ENCODE measurements at places on chromosomes 7 and 10.

DNA sequence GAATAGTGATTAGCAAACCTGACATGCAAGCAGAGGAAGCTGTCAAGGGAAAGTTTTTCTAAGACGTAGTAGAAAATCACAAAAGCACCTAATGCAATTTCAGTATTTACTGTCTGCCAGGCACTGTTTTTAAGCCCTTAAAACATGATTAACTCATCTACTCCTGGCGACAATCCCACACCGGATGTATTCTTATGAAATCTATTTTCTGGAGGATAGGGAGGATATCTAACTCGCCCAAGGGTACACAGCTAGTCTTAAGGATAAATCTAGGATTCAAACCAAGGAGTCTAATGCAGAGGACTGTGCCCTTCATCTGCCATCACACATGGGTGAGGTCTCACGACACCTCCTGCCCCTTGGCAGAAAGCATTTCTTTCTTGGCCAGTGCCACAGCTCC, 47.8 kb upstream of the FIGNL1 start:
- H3K36me3 ChIP-seq = peaks cover 3% of the 10 kb centered on the region
- no peak overlapping the region for H3K27ac ChIP-seq
- H3K27me3 ChIP-seq = peaks cover 62% of the 10 kb centered on the region

DNA sequence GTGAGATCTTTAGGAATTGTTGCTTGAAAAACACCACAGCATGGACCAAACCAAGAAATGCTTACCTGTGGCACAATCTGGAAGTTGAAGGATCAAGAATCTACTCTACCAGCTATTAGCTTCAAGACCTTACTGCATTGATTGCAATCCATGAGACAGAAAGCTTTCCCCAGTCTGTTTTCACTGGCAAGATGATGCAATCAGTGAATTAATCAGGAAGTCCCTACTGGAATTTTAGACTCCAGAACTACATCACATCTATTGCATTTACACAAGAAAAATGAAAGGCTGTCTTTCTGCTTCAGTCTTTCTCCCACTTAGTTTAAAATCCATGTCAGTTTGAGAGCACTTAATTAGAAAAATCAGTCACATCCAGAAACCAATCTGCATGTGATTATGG, 191.7 kb downstream of the TFEC start:
- no peaks in the 10 kb centered on the region for H3K36me3 ChIP-seq
- no peaks in the 10 kb centered on the region for H3K4me1 ChIP-seq
- no peak overlapping the region for H3K4me3 ChIP-seq
- no peak for DNase-seq

GRCh38 chr10:74839708-74840107, 13.3 kb downstream of the KAT6B start:
- peak overlapping the region; percentile 41 for H3K27ac ChIP-seq
- H3K4me1 ChIP-seq = peaks cover 38% of the 10 kb centered on the region
- no peaks in the 10 kb centered on the region for H3K27me3 ChIP-seq
- H3K4me3 ChIP-seq = no peak overlapping the region
- DNase-seq = no peak
- peaks cover 43% of the 10 kb centered on the region for H3K36me3 ChIP-seq

GRCh38 chr7:30468041-30468440, 10.5 kb downstream of the NOD1 start:
- DNase-seq = no peak
- H3K4me3 ChIP-seq = no peak overlapping the region
- H3K27me3 ChIP-seq = no peaks in the 10 kb centered on the region
- peaks cover 64% of the 10 kb centered on the region for H3K4me1 ChIP-seq

DNA sequence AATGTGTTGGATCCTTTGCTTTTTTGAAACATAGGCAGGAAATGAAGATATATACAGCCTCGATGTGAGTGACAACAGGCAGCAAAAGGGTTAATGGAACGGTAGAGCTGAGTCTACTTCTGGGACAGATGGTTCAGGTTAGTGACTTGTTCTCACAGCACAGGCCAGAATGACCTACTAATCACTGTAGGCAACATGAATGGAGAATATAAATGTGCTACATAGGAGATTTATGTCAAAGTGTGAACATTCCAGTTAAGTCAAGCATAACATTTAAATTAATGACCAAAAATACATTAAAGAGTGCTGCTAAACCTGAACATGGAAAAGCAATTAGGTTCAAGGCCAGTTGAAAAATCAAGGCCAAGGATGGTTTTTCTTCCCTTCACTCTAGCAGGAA, 235.2 kb downstream of the POU6F2 start:
- no peaks in the 10 kb centered on the region for H3K36me3 ChIP-seq
- DNase-seq = no peak
- H3K4me3 ChIP-seq = no peak overlapping the region
- H3K27me3 ChIP-seq = peaks cover 8% of the 10 kb centered on the region

DNA sequence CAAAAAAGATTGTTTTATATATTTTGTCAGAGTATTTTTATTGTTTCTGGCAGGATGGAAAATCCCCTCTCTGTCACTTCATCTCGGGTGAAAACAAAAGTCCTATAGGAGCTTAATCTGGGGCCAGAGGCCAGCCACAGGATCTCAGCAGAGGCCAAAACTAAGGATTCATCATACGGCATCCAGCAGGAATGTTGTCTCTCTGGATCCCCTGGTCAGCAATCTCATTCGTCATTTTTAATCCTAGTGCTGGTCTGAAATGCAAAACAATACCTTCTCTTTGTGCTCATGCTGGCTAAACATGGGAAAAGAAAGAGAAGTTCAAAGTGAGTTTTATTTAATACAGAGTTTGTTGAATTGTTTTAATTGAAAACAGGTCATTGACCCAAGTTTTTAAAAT, 482.5 kb upstream of the AUTS2 start:
- no peaks in the 10 kb centered on the region for H3K27me3 ChIP-seq
- H3K4me3 ChIP-seq = no peak overlapping the region
- H3K36me3 ChIP-seq = peaks cover 2% of the 10 kb centered on the region
- DNase-seq = no peak
- no peak overlapping the region for H3K27ac ChIP-seq

DNA sequence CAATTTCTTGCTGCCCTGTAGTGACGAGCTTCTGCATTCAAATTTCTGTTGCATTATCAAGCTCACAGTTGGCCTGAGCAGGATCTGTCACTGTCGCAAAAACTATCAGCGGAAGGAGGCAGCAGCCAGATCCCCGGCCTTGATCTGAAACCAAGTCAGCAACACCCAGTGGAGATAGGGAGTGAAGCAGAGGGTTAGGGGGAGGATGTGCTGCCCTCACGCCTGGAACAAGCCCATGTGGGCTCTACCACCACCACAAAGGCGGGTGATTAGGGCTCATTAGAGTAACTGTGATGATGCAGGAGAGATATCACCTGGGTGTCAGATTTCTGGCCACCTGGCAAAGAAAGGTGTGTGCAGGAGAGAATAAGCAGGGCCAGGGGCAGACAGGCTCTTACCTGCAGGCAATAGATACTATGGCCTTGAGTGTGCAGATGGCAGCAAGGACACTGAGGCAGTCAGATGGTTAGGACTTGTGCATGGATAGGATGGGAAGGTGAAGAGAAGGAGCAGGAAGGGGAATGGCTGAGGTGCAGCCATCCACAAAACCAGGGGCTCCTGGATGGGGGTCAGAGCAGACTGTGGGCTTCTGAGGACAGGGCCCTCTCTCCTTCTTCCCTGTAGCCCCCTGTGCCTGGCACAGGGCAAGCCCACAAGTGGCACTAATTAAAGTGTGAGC, 417.3 kb downstream of the RPS24 start:
- H3K36me3 ChIP-seq = no peaks in the 10 kb centered on the region
- peaks cover 70% of the 10 kb centered on the region for H3K27me3 ChIP-seq
- H3K4me1 ChIP-seq = peaks cover 2% of the 10 kb centered on the region
- no peak overlapping the region for H3K4me3 ChIP-seq

GRCh38 chr7:2487586-2488271, 11.5 kb upstream of the GRIFIN start:
- no peak overlapping the region for H3K27ac ChIP-seq
- no peak for DNase-seq
- peaks cover 3% of the 10 kb centered on the region for H3K36me3 ChIP-seq
- H3K4me1 ChIP-seq = peaks cover 8% of the 10 kb centered on the region
- H3K4me3 ChIP-seq = no peak overlapping the region

DNA sequence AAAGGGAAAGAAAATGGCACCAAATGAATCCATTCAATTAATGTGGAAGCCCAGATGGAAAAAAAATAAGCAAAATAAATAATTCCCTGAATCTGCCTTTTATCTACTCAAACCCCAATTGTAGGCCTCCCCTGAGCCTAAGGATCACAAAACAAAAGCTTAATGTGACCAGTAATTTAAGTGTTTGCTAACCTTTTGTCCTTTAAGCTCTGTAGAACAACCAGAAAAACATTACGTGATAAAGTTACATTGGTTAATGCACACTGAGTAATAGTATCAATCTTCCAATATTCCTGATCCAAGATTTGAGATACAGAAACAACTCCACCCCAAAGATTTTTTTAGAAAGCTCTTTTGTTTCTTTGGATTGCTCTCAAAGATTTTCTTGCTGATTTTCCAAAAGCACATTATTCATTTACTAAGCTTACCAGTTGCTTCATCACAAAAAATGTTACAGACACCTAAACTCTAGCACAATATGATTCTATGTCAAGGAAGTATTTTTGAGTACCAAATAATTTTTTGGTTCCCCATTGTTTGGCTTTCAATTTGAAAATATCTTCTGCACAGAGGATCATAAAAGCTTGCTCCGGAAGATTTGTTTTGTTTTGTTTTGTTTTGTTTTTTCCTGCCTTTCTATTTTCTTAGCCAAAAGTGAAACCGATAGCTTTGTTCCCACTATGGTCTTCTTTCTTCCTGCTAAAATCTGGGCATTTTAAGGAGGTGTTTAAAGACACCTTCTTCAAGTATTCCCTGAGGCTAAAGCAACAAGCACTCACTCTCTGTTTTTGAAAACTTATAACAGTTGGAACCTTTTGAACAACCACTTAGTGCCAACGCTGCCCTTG, 54.2 kb downstream of the TRIL start:
- no peak overlapping the region for H3K27ac ChIP-seq
- DNase-seq = no peak
- peaks cover 64% of the 10 kb centered on the region for H3K27me3 ChIP-seq
- no peaks in the 10 kb centered on the region for H3K4me1 ChIP-seq
- H3K36me3 ChIP-seq = no peaks in the 10 kb centered on the region
- H3K4me3 ChIP-seq = no peak overlapping the region

- no peak for DNase-seq
- no peak overlapping the region for H3K27ac ChIP-seq
- no peak overlapping the region for H3K4me3 ChIP-seq
- H3K27me3 ChIP-seq = peaks cover 60% of the 10 kb centered on the region
These were observed 71.2 kb downstream of the GOLGA7B start for GRCh38 chr10:97920865-97921264.

DNA sequence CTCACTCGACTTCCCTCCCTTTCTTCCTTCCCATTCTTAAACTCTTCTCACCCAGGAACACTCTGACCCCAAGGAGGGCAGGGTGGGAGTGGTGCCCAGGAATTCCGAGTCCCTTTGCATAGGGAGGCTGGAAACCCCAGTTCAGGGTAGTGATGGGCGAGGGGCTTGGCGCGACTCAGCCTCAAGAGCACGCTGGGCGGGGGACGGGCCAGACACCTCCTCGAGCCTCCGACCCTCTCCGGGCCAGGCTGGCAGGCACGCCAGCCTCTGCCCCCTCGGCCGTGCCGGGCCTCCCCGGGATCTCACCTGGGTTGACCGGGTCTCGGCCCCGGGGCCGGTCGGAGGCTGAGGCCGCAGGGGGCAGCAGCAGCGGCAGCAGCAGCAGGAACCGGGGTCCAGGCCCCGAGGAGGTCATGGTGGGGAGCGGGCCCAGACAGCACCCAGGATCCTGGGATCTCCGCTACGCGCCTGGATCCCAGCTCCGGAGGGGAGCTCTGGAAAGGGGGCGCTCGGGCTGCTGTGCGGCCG, 457 bp downstream of the PLOD3 start:
- H3K4me1 ChIP-seq = peaks cover 41% of the 10 kb centered on the region
- peak overlapping the region; percentile 98 for H3K27ac ChIP-seq
- DNase-seq = no peak
- H3K4me3 ChIP-seq = peak overlapping the region; percentile 95

DNA sequence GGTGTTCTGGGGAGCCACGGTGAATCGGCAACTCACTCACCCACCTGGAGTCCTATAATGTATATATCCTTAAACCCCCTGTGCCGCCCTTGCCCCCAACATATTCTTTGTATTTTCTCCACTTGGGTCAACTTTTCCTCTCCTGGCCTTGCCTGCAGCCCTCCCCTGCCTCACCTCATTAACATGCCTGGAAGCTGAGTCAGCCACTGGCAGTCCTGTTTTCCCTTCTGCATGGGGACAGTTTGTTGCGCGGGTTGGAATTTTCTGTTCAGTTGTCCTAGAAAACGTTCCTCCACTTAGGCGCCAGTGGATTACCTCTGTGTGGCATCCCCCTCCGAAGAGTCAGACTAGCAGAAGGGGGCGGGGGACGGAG, 97.4 kb downstream of the C10orf105 start:
- H3K27ac ChIP-seq = no peak overlapping the region
- peaks cover 2% of the 10 kb centered on the region for H3K36me3 ChIP-seq
- no peak for DNase-seq
- peaks cover 12% of the 10 kb centered on the region for H3K27me3 ChIP-seq
- no peak overlapping the region for H3K4me3 ChIP-seq
- no peaks in the 10 kb centered on the region for H3K4me1 ChIP-seq

DNA sequence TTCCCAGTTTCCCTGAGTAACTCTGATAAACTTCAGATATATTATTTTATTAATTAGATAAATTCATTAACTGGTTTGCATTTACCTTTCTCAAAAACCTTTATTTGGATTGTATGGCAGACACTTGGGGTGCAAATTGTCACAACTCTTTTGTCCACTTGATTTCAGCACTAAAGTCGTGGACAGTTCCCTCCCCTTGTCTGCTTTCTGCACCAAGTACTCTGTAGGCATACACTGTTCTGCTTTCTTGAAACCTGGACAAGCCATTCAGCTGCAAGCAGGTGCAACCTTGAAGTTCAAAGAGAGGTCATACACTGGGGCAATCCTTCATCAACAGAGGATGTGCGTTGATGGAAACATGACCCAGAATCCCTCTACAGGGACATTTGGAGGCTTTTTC, 162.9 kb downstream of the ARL5B start:
- no peaks in the 10 kb centered on the region for H3K36me3 ChIP-seq
- no peak for DNase-seq
- H3K27me3 ChIP-seq = no peaks in the 10 kb centered on the region

- H3K36me3 ChIP-seq = no peaks in the 10 kb centered on the region
- H3K4me3 ChIP-seq = no peak overlapping the region
- H3K27me3 ChIP-seq = peaks cover 24% of the 10 kb centered on the region
- no peaks in the 10 kb centered on the region for H3K4me1 ChIP-seq
- H3K27ac ChIP-seq = no peak overlapping the region
These were observed 48.4 kb upstream of the CUL1 start for GRCh38 chr7:148650232-148650858.

DNA sequence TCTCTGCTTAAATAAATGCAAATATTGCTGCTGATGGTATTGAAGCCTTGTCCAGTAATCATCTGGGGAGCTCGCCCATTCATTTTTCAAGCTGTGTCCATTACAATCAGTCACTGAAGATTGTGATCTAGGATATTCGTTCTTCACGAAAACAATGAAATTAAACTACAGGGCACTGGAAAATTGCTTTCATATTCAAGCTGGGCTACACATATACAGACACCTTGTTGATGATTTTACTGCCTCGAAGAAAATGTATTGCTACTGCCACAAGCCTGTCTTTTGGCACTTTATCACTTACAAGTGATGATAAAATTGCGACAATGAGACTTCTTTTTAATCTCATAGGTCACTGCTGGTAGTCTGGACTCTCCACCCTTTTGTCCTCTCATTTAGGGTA, 100.0 kb upstream of the MINDY3 start:
- H3K4me1 ChIP-seq = no peaks in the 10 kb centered on the region
- no peak overlapping the region for H3K4me3 ChIP-seq
- H3K36me3 ChIP-seq = no peaks in the 10 kb centered on the region

GRCh38 chr10:24552346-24553016, 171.2 kb downstream of the ARHGAP21 start:
- peaks cover 12% of the 10 kb centered on the region for H3K27me3 ChIP-seq
- H3K4me3 ChIP-seq = no peak overlapping the region
- no peak overlapping the region for H3K27ac ChIP-seq
- no peaks in the 10 kb centered on the region for H3K36me3 ChIP-seq
- H3K4me1 ChIP-seq = peaks cover 3% of the 10 kb centered on the region

Measured in effector memory CD8-positive, alpha-beta T cell (primary cell).